ENCODE measurements at places on chromosomes 2 and 18.

DNA sequence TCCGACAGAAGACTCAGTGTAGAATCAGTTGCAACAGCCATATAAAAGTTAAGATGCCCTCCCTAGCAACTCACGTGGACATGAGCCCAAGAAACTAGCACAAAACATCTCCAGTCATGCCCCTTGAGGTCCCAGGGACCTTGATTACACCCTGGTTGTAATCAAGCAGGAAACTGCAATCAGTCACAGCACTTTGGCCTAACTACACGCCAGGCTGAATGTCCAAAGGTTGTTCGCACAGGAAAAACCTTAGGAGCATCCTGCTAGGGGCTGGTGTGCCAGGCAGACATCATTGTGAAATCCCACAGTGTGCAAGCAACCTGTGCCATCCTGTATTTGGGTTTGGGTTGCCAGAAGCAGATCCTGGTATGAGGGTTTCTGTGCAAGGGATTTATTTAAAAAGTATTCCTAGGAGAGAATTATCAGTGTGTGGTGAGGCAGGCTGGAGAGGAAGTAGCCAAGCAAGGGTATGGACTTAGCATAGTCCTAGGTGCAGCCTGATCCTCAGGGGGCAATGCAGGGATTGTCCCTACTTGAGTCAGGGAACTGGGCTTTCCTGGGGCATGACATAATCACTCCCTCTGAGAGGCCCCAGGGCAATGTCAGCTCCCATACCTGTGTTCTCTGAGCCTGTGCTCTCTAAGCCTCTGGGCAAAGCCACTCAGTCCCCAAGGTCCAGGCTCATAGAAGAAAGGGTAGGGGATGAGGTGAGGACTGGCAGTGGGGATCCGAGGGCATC lies 17.8 kb upstream of the SULT1C2 start:
- H3K4me3 ChIP-seq, result no peak overlapping the region
- no peak overlapping the region for H3K27ac ChIP-seq
- no peaks in the 10 kb centered on the region for H3K36me3 ChIP-seq
- peaks cover 10% of the 10 kb centered on the region for H3K27me3 ChIP-seq
- DNase-seq, result no peak

DNA sequence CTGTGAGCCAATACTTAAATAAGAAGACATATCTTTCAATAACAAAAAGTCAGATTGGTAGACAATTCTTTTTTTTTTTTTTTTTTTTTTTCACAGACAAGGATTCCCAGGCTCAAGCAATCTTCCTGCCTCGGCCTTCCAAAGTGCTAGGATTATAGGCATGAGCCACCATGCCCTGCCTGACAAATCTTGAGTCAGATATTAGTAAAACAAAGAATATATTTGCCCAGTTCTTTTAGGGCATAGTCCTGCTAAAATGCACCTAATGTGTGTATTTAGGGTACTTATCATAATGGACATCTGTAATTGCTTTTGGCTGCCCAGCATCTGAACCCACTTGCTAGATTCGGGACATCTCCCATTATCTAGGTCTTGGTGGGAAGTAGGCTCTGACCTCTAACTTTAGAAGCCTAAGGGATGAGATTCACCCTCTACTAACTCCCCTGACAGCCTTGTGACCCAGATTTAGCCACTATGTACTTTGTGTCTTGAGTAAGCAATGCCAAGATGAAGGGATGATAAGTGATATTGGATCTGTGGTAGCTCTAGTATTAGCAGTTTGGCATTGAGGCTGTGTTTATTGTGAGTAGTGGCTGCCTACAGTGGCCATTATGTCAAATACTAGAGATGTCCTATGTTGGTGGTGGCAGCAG lies 18.5 kb upstream of the PSME4 start:
- no peak overlapping the region for H3K4me3 ChIP-seq
- H3K36me3 ChIP-seq, result no peaks in the 10 kb centered on the region
- peaks cover 28% of the 10 kb centered on the region for H3K4me1 ChIP-seq
- no peaks in the 10 kb centered on the region for H3K27me3 ChIP-seq
- no peak overlapping the region for H3K27ac ChIP-seq
- no peak for DNase-seq

GRCh38 chr18:1954583-1955312 lies 616.6 kb downstream of the METTL4 start:
- H3K27ac ChIP-seq, result no peak overlapping the region
- H3K4me3 ChIP-seq, result no peak overlapping the region
- H3K27me3 ChIP-seq, result peaks cover 2% of the 10 kb centered on the region
- H3K4me1 ChIP-seq, result no peaks in the 10 kb centered on the region

- H3K27ac ChIP-seq, result no peak overlapping the region
- no peaks in the 10 kb centered on the region for H3K36me3 ChIP-seq
- H3K4me1 ChIP-seq, result no peaks in the 10 kb centered on the region
- H3K27me3 ChIP-seq, result peaks cover 4% of the 10 kb centered on the region
- H3K4me3 ChIP-seq, result no peak overlapping the region
- no peak for DNase-seq
Observed at GRCh38 chr2:215530191-215530968, 94.5 kb upstream of the FN1 start.

DNA sequence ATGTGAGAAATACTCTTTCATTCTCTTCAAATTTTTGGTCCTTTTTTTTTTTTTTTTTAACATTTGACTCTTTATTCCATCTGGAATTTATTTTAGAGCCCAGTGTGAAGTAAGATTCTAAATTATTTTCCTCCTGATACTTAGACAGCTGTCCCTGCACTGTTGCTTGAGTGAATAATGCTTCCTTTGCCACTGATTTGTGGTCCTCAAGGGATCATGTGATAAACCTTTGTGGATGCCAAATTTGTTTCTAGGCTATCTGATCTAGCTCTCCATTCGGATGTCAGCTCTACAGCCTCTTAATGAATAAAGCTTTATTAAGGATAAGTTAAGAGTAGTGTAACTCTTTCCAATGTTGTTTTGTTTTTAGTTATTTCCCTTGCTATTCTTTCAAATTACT lies 142.3 kb downstream of the SMAD7 start:
- H3K36me3 ChIP-seq, result no peaks in the 10 kb centered on the region
- peaks cover 38% of the 10 kb centered on the region for H3K4me1 ChIP-seq
- no peak overlapping the region for H3K4me3 ChIP-seq
- no peak for DNase-seq
- H3K27me3 ChIP-seq, result no peaks in the 10 kb centered on the region

GRCh38 chr2:205957452-205958154 lies 128.4 kb downstream of the INO80D start:
- no peaks in the 10 kb centered on the region for H3K36me3 ChIP-seq
- no peak for DNase-seq
- H3K27ac ChIP-seq, result no peak overlapping the region
- no peaks in the 10 kb centered on the region for H3K4me1 ChIP-seq
- peaks cover 2% of the 10 kb centered on the region for H3K27me3 ChIP-seq

DNA sequence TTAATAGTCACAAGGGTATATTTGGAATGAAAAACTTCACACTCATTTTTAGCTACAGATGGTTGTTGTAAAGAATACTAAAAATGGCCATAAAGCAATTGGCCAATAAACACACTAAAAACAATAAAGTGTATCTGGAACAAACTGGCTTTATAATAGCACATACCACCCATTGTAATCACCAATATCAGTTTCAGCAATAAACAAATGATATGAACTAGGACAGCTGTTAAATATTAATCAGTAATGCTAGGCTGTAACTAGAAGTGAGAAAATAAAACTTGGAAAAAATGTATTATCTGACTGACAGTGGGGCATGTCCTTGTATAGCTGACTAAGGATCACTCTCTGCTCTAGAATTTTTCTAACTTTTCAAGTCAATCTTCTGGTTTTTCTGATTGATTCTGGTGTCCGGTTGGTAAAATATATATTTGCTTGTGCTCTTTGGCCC lies 312.5 kb downstream of the RND3 start:
- H3K27me3 ChIP-seq, result no peaks in the 10 kb centered on the region
- DNase-seq, result no peak
- no peak overlapping the region for H3K4me3 ChIP-seq
- H3K27ac ChIP-seq, result no peak overlapping the region
- H3K36me3 ChIP-seq, result no peaks in the 10 kb centered on the region

- H3K4me3 ChIP-seq, result peak overlapping the region; percentile 69
- H3K4me1 ChIP-seq, result peaks cover 71% of the 10 kb centered on the region
- peak; percentile 79 for DNase-seq
- H3K27ac ChIP-seq, result peak overlapping the region; percentile 73
- no peaks in the 10 kb centered on the region for H3K27me3 ChIP-seq
Observed at GRCh38 chr2:171086352-171087290, 74.1 kb downstream of the TLK1 start.

DNA sequence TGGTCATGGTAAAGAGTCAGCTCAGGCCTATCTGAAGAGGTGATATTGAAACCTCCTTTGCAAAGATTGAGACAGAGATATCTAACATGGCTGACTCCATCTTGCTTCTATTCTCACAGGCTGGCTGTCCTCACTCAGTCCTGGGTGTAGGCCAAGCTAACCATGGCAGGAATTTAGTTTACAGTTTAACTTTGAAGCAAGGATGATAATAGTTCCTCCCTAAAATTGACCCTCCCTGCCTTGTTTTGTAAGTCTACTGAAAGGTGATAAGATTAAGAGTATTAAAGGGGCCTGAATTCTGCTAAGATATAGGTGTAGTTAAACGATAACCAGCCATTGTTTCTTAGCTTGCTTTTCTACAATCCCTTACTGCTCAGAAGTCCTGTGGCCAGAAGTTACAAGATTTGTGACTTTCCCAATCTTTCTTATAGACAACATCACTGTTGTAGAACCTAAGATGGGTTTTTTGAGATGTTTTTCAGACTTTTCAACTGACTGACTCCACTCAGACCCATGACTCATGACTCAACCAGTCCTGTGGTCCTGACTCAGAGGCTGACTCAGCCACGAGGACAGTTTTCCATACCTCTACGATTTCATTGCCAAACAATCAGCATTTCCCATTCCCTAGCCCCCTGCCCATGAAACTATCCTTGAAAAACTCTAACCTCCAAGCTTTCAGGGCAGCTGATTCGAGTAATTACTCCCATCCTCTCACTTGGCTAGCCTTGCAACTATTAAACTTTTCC lies 195.7 kb upstream of the SESTD1 start:
- peaks cover 3% of the 10 kb centered on the region for H3K27me3 ChIP-seq
- peaks cover 6% of the 10 kb centered on the region for H3K4me1 ChIP-seq
- no peak overlapping the region for H3K4me3 ChIP-seq
- H3K36me3 ChIP-seq, result no peaks in the 10 kb centered on the region

DNA sequence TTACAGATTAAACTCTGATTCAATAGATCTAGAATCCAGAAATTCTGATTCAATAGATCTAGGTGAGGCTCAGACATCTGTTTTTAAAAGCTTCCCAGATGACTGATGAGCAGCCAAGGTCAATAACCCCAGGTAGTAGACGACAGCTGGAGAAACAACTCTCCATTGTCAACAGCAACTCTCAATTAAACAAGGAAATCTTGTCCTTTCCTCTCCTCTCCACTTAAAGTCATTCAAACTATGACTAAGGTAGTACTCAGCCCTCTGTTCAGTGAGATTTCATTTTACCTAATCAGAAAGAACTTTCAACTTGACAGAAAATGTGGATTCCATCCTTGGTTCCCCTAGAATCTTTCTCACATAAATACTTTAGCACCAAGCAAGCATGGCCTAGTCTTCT lies 94.6 kb upstream of the SCG2 start:
- H3K36me3 ChIP-seq, result no peaks in the 10 kb centered on the region
- peaks cover 18% of the 10 kb centered on the region for H3K27me3 ChIP-seq
- peaks cover 19% of the 10 kb centered on the region for H3K4me1 ChIP-seq

DNA sequence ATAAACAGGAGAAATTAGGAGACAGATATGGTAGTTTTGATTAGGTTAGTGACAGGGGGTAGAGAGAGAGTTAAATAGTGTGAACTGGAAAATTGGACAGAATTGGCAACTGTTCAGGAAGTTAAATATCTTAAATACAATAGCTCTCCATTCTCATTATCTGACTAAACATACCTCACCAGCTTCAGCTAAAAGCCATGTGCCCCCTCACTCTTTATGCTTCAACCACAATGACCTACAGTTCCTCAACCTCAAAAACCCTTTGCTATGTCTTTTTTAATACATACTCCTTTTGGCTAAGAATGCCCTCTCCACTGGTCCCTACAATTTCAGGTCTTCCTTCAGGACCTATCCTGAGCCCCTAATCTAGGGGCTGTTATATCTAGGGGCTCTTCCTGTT lies 740.2 kb upstream of the ZEB2 start:
- no peak overlapping the region for H3K4me3 ChIP-seq
- H3K4me1 ChIP-seq, result peaks cover 11% of the 10 kb centered on the region
- no peaks in the 10 kb centered on the region for H3K36me3 ChIP-seq
- H3K27ac ChIP-seq, result no peak overlapping the region
- peaks cover 24% of the 10 kb centered on the region for H3K27me3 ChIP-seq

- H3K4me3 ChIP-seq, result no peak overlapping the region
- DNase-seq, result no peak
- no peaks in the 10 kb centered on the region for H3K4me1 ChIP-seq
- no peaks in the 10 kb centered on the region for H3K36me3 ChIP-seq
- H3K27me3 ChIP-seq, result no peaks in the 10 kb centered on the region
- H3K27ac ChIP-seq, result no peak overlapping the region
Observed at GRCh38 chr2:52805901-52806410, 961.6 kb upstream of the CHAC2 start.

DNA sequence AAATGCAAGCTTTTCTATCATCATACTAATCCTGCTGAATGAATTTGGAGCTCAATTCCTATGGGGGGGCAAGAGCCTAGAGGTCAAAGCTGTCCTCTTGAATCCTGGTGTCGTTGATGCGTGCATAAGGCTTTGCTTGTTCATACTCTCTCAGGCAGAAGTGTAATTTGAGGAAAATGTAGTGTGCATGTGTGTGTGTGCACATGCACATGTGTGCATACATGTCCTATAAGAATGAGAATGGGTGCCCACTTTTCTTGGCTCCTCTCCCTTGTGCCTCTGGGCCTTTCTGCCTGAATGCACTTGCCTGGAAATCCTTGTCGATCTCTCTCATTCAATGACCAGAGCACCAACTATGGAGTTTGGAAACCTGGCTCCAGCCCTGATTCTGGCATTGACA lies 28.5 kb upstream of the C18orf32 start:
- H3K36me3 ChIP-seq, result no peaks in the 10 kb centered on the region
- H3K4me3 ChIP-seq, result no peak overlapping the region
- no peaks in the 10 kb centered on the region for H3K27me3 ChIP-seq
- DNase-seq, result no peak
- no peak overlapping the region for H3K27ac ChIP-seq

GRCh38 chr2:64114912-64115277 lies 29.3 kb downstream of the PELI1 start:
- H3K4me3 ChIP-seq, result peak overlapping the region; percentile 24
- H3K27ac ChIP-seq, result peak overlapping the region; percentile 64
- H3K4me1 ChIP-seq, result peaks cover 71% of the 10 kb centered on the region

DNA sequence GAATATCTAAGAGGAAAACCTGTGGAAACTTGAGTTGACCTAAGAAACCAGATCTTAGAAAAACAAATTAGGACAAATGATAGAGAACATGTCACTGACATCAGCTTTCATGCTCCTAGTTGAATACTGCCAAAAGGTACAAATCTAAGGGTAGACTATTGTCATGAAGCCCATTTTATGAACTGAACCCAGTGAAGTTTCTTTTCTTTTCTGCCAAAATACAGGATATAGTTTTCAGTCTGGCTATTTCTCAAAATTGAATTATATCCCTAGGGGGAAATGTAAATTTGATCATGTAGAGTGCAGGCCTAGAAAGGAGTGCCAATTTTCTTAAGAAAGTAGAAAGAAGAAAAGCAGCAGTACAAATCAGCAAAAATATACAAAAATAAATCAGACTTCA lies 46.6 kb downstream of the FSIP2 start:
- no peak for DNase-seq
- no peaks in the 10 kb centered on the region for H3K4me1 ChIP-seq
- no peak overlapping the region for H3K4me3 ChIP-seq

- no peaks in the 10 kb centered on the region for H3K27me3 ChIP-seq
- DNase-seq, result no peak
- H3K4me1 ChIP-seq, result no peaks in the 10 kb centered on the region
- H3K27ac ChIP-seq, result no peak overlapping the region
- H3K36me3 ChIP-seq, result no peaks in the 10 kb centered on the region
Observed at GRCh38 chr2:166485558-166486178, 8.4 kb downstream of the SCN7A start.

GRCh38 chr18:44974174-44974573 lies 293.5 kb downstream of the SETBP1 start:
- no peaks in the 10 kb centered on the region for H3K36me3 ChIP-seq
- DNase-seq, result no peak
- no peak overlapping the region for H3K27ac ChIP-seq
- no peak overlapping the region for H3K4me3 ChIP-seq
